Breast epithelium (tissue), 4 donors: ENCODE measurements at places on chromosomes 2 and 18. TPM values are rescaled to one million over a fixed set of nuclear protein-coding genes. Genes with fewer than 3 reads are reported as not detected.

- no peak for DNase-seq
- H3K27ac ChIP-seq, result no peak overlapping the region
- no peaks in the 10 kb centered on the region for H3K4me1 ChIP-seq
- H3K27me3 ChIP-seq, result no peaks in the 10 kb centered on the region
Observed at GRCh38 chr2:223692191-223692947, 90.2 kb upstream of the SCG2 start.

GRCh38 chr2:203654826-203655225 is 51.6 kb upstream of the CD28 start:
- H3K27me3 ChIP-seq, result no peaks in the 10 kb centered on the region
- no peaks in the 10 kb centered on the region for H3K4me1 ChIP-seq
- H3K27ac ChIP-seq, result no peak overlapping the region
- H3K4me3 ChIP-seq, result no peak overlapping the region

DNA sequence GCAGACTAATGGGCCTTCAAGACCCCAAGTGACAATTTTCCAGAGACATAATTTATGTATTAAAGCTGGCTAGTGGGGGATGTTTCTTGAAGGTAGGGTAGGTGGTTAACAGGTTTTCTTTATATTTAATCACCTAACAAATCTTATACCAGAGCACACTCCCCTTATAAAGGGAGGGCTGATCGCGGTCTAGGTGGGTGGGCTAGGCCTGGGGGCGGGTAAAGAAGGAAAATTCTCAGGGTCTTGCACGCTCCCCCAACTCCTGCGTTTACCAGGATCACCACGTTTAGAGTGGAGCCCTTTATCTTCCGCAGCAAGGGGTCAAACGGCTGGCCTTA is 19.9 kb upstream of the CXXC1 start:
- no peaks in the 10 kb centered on the region for H3K27me3 ChIP-seq
- DNase-seq, result no peak
- H3K36me3 ChIP-seq, result no peaks in the 10 kb centered on the region
- H3K4me1 ChIP-seq, result no peaks in the 10 kb centered on the region

- H3K4me1 ChIP-seq, result no peaks in the 10 kb centered on the region
- H3K4me3 ChIP-seq, result no peak overlapping the region
- DNase-seq, result no peak
- H3K27ac ChIP-seq, result no peak overlapping the region
- no peaks in the 10 kb centered on the region for H3K27me3 ChIP-seq
- H3K36me3 ChIP-seq, result no peaks in the 10 kb centered on the region
Observed at GRCh38 chr2:198127627-198128026, 323.2 kb downstream of the PLCL1 start.

DNA sequence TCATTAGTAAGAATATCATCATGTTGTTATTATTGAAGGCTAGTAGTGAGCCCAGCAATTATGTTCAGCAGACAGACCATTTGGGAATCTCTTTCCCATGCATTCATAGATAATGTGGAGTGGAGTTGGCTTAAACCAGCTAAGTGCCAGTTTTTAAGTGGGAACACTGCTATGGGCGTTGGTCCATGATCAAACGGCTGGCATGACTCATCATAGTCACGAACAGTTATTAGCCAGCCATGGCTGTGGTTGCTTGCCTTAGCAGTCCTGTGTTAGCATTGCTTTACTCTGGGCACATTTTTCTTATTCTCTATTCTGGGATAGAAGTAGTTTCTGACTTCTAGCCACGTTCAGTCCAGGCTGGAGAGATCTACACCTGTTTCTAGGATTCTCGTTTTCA is 17.7 kb downstream of the EIF4E2 start:
- no peaks in the 10 kb centered on the region for H3K27me3 ChIP-seq
- no peaks in the 10 kb centered on the region for H3K36me3 ChIP-seq
- H3K27ac ChIP-seq, result no peak overlapping the region
- H3K4me3 ChIP-seq, result no peak overlapping the region
- H3K4me1 ChIP-seq, result no peaks in the 10 kb centered on the region

- H3K36me3 ChIP-seq, result no peaks in the 10 kb centered on the region
- no peak overlapping the region for H3K27ac ChIP-seq
- H3K4me1 ChIP-seq, result no peaks in the 10 kb centered on the region
- H3K4me3 ChIP-seq, result no peak overlapping the region
- DNase-seq, result no peak
- H3K27me3 ChIP-seq, result no peaks in the 10 kb centered on the region
Observed at GRCh38 chr2:98576666-98577312, 31.5 kb downstream of the COA5 start.

DNA sequence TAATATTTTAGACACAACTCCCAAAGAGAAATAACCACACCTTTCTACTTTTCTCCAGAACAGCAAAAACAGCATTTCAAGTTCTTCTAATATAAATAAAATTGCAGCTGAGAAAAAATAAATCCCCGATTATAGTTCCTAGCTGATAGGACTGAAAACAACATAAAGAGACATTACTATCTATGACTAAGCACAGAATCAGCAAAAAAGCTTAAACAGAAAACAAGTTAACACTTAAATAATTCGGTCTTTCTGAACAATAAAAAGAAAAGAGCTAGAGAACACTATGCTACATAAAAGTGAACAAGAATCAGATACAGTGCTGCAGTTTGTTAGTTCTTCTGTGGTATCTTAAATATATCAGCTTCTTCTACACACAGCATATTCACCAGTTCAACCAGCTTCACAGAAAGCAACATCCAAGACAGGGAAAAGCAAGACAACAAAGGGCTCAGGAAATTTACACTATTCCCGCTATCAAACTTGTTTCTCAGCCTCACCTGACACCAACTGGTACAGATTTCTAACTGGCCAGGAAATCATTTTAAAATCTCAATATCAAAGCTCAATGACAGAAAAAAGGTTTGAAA is 28.6 kb downstream of the FEZ2 start:
- no peaks in the 10 kb centered on the region for H3K36me3 ChIP-seq
- H3K4me3 ChIP-seq, result no peak overlapping the region

DNA sequence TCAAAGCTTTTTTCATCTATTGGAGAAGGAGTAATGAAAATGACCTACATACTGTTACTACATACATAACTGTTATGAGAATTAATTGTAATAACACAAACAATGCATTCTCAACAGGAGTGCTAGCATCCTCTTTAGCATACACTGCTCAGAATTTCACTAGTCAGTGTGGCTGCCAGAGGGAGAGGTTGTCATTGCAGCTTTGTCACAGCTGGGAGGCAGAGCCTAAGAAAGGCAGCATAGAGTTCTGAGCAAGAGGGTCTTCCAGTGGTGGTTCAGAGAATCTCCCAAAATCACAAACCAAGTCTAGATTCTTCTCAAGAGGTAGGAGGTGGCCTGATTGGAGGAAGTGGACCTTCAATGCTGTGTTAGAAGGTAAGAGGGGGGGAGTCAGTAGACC is 286.7 kb upstream of the CYRIA start:
- H3K27me3 ChIP-seq, result no peaks in the 10 kb centered on the region
- H3K4me1 ChIP-seq, result no peaks in the 10 kb centered on the region
- H3K4me3 ChIP-seq, result no peak overlapping the region

- H3K4me1 ChIP-seq, result no peaks in the 10 kb centered on the region
- no peak overlapping the region for H3K4me3 ChIP-seq
- DNase-seq, result no peak
- no peaks in the 10 kb centered on the region for H3K27me3 ChIP-seq
- H3K36me3 ChIP-seq, result no peaks in the 10 kb centered on the region
Observed at GRCh38 chr2:173221937-173222594, 132.6 kb upstream of the CDCA7 start.

GRCh38 chr2:218802386-218802994 is 20.5 kb downstream of the CYP27A1 start:
- H3K4me1 ChIP-seq, result peaks cover 4% of the 10 kb centered on the region
- H3K27ac ChIP-seq, result no peak overlapping the region
- no peak for DNase-seq
- no peaks in the 10 kb centered on the region for H3K36me3 ChIP-seq
- no peaks in the 10 kb centered on the region for H3K27me3 ChIP-seq
- no peak overlapping the region for H3K4me3 ChIP-seq

- H3K27ac ChIP-seq, result no peak overlapping the region
- no peaks in the 10 kb centered on the region for H3K4me1 ChIP-seq
- no peaks in the 10 kb centered on the region for H3K36me3 ChIP-seq
- no peak overlapping the region for H3K4me3 ChIP-seq
Observed at GRCh38 chr2:39584283-39584965, 81.3 kb upstream of the TMEM178A start.

DNA sequence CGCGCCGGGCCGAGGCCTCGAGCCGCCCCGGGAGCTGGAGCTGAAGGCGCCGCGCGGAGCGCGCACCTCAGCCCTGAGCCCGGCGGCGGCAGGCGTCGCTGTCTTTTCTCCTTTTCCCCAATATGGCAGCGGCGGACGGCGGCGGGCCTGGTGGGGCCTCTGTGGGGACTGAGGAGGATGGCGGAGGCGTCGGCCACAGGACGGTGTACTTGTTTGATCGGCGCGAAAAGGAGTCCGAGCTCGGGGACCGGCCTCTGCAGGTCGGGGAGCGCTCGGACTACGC is 369 bp downstream of the SMCHD1 start:
- peak overlapping the region; percentile 91 for H3K4me3 ChIP-seq
- no peaks in the 10 kb centered on the region for H3K27me3 ChIP-seq
- H3K36me3 ChIP-seq, result no peaks in the 10 kb centered on the region
- no peak for DNase-seq
- peaks cover 8% of the 10 kb centered on the region for H3K4me1 ChIP-seq
- peak overlapping the region; percentile 97 for H3K27ac ChIP-seq

- H3K4me3 ChIP-seq, result no peak overlapping the region
- no peaks in the 10 kb centered on the region for H3K4me1 ChIP-seq
- no peaks in the 10 kb centered on the region for H3K27me3 ChIP-seq
- H3K36me3 ChIP-seq, result no peaks in the 10 kb centered on the region
- no peak overlapping the region for H3K27ac ChIP-seq
- DNase-seq, result no peak
Observed at GRCh38 chr2:15506229-15506819, 54.8 kb downstream of the NBAS start.

DNA sequence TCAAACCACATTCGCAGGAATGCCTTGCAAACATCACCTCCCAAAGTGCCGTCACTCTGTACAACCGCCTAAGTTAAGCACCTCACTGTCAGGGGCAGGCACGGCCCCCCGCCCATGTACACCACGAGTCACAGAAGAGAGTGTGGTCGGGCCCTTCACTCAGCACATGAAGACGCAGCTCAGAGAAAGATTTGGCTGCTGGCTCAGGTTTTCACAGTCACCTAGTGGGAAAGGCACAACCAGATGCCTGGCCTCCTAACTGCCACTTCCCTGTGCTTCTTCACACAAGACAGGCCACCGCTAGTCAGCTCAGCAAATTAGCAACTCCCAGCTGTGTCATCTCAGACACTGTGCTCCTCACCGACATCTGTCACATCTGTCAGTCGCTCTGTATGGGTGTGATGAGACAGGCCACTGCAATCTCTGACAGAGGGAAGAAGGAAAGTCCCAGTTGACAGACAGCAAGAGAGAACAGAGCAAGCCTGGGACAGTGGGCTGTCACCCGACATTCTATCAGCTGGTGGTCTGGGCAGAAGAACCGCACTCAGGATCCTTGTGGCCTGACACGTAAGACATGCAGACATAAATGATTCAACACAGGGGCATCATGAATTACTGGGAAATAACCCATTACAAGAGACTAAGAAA is 60.8 kb downstream of the CRACDL start:
- DNase-seq, result no peak
- no peak overlapping the region for H3K27ac ChIP-seq
- no peaks in the 10 kb centered on the region for H3K4me1 ChIP-seq
- no peaks in the 10 kb centered on the region for H3K36me3 ChIP-seq

GRCh38 chr2:141048951-141049350 is 1081.9 kb downstream of the LRP1B start:
- no peaks in the 10 kb centered on the region for H3K27me3 ChIP-seq
- no peak overlapping the region for H3K4me3 ChIP-seq
- H3K27ac ChIP-seq, result no peak overlapping the region
- H3K36me3 ChIP-seq, result no peaks in the 10 kb centered on the region
- no peaks in the 10 kb centered on the region for H3K4me1 ChIP-seq

GRCh38 chr2:212667751-212668316 is 129.2 kb upstream of the ERBB4 start:
- no peak overlapping the region for H3K4me3 ChIP-seq
- no peak overlapping the region for H3K27ac ChIP-seq
- no peak for DNase-seq
- no peaks in the 10 kb centered on the region for H3K36me3 ChIP-seq

DNA sequence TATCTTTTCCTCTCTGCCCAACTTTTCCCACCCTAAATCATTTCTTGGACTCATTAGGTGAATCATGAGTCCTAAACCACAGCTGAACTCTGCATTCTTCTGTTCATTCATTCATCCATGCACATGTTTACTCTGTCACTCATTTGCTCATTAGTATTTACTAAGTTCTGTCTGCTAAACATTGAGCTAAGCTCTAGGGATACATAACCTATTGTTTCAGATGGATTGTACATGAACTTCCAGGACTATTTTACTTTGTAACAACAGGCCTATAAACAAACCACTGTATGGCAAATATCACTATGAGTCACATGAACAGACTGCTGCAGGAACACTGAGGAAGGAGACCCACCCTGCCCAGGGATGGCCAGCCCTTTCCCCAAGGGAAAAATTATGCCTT is 14.6 kb upstream of the DYNC2LI1 start:
- no peaks in the 10 kb centered on the region for H3K36me3 ChIP-seq
- no peak for DNase-seq
- no peak overlapping the region for H3K27ac ChIP-seq
- no peak overlapping the region for H3K4me3 ChIP-seq

DNA sequence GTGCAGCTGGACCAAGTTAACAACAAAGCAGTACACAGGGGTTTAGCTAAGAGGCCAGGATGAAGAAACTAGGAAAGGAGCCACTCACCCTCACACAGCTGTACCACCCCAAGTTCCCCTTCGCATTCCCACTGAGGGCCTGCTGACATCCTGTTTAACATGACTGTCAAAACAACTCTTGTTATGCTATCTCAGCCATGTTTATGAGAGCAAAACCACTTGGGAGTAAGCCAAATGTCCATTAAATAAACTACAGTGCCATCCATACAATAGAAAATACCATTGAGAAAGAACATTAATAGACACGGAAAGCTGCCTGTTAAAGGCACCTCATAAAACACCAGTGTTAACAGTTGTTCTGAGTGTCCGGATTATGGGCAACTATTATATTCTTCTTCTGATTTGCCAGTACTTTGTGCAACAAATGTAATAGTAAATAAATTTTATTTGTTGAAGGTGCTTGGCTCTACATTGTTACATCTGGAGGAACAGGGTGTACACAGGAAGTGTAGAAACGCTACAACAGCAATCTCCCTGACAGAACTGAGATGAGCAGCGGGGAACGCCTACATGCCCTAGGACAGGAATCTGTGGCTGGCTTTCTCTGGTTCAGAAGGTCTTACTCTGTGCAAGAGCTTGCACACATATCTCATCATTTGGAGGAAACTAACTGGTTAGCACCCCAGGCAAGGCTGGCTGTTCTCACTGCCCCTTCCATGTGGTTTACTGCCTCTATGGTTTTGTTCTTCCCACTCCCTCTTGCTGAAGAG is 85.6 kb downstream of the EHD3 start:
- no peak overlapping the region for H3K4me3 ChIP-seq
- H3K27ac ChIP-seq, result no peak overlapping the region
- no peaks in the 10 kb centered on the region for H3K4me1 ChIP-seq
- no peaks in the 10 kb centered on the region for H3K36me3 ChIP-seq
- no peaks in the 10 kb centered on the region for H3K27me3 ChIP-seq
- DNase-seq, result no peak

Gene KLHL30
- total RNA-seq, result 0.98 TPM

Gene ABHD1
- 0.80 TPM for total RNA-seq

Gene ANKRD36
- total RNA-seq, result 37.0 TPM

Gene POTEJ
- total RNA-seq, result not detected

Gene FIGLA
- not detected for total RNA-seq
